ENCODE measurements at places on chromosomes 5 and 9. TPM values are rescaled to one million over a fixed set of nuclear protein-coding genes. Genes with fewer than 3 reads are reported as not detected.
A peak's percentile ranks its signal among the peaks of the same experiment; 100 is the strongest.

Gene C1QTNF2
- total RNA-seq, result not detected

- H3K36me3 ChIP-seq, result no peaks in the 10 kb centered on the region
- no peak overlapping the region for H3K27ac ChIP-seq
- no peak overlapping the region for H3K4me3 ChIP-seq
- H3K27me3 ChIP-seq, result no peaks in the 10 kb centered on the region
- H3K4me1 ChIP-seq, result peaks cover 22% of the 10 kb centered on the region
- no peak for DNase-seq
These were observed 16.3 kb downstream of the XRCC4 start for GRCh38 chr5:83093692-83094091.

Gene TAF11L10
- not detected for total RNA-seq

- no peak overlapping the region for H3K27ac ChIP-seq
- no peaks in the 10 kb centered on the region for H3K4me1 ChIP-seq
- H3K4me3 ChIP-seq, result no peak overlapping the region
- no peak for DNase-seq
- H3K27me3 ChIP-seq, result no peaks in the 10 kb centered on the region
- no peaks in the 10 kb centered on the region for H3K36me3 ChIP-seq
These were observed 61.0 kb downstream of the ZNF608 start for GRCh38 chr5:124685404-124685930.

DNA sequence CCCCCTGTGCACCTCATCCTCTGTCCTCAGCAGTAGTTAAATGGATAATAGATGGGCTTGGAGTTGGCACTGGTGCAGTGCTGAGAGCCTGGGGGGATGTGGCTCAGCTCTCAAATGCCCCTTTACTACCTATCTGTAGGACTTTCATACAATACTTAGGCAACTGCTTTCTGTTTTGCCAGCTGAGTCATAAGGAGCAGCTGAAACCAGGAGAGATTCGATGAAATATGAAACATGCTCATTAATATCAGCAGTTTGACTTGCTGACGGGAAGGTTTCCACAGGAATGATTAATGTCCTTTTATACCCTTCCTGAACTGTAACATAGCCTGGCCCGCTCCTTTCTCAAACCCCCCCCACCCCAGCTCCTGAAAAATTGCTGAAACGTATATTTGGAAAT, 142.6 kb downstream of the SAXO1 start:
- DNase-seq, result no peak
- no peaks in the 10 kb centered on the region for H3K4me1 ChIP-seq
- H3K36me3 ChIP-seq, result no peaks in the 10 kb centered on the region

GRCh38 chr9:109264877-109265587, 55.8 kb downstream of the EPB41L4B start:
- no peaks in the 10 kb centered on the region for H3K4me1 ChIP-seq
- no peak overlapping the region for H3K27ac ChIP-seq
- H3K36me3 ChIP-seq, result no peaks in the 10 kb centered on the region
- no peak for DNase-seq
- no peak overlapping the region for H3K4me3 ChIP-seq

DNA sequence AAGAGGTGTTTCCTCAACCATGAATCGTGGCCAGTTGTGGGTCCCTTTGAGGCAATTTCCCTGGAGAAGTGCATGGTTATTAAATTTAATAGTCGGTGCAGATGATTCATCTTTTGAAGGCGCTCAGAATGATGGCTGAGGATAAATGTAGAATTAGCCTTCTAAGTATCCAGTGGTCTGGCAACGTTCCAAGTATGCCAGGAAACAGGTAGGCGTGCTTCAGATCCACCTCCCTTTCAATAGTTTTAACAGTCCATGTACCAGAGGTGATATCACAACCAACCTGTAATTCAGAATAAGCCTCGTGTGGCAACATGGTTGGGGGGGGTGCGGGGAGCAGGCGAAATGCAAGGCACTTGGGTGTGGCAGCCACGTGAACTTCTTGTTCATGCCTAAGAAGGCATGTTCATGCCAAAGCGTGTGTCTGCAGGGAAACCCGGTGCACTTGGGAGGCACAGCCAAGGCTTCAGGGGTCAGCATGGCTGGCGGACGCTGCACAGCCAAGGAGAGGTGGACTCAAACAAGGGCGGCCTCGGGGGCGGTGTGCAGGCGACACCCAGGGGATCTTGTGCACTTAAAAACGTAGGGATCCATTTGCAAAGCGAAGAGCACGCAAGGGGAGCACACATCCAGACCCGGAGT, 5.2 kb upstream of the NKD2 start:
- peaks cover 12% of the 10 kb centered on the region for H3K27me3 ChIP-seq
- H3K36me3 ChIP-seq, result no peaks in the 10 kb centered on the region
- DNase-seq, result peak; percentile 52
- no peak overlapping the region for H3K4me3 ChIP-seq

- no peaks in the 10 kb centered on the region for H3K27me3 ChIP-seq
- H3K27ac ChIP-seq, result no peak overlapping the region
- no peak overlapping the region for H3K4me3 ChIP-seq
- no peaks in the 10 kb centered on the region for H3K4me1 ChIP-seq
These were observed 29.8 kb upstream of the SLC6A3 start for GRCh38 chr5:1474866-1475543.

- no peaks in the 10 kb centered on the region for H3K36me3 ChIP-seq
- no peaks in the 10 kb centered on the region for H3K4me1 ChIP-seq
- H3K27ac ChIP-seq, result no peak overlapping the region
- H3K27me3 ChIP-seq, result no peaks in the 10 kb centered on the region
These were observed 100.2 kb downstream of the SLC25A46 start for GRCh38 chr5:110838961-110839360.

- DNase-seq, result no peak
- H3K4me3 ChIP-seq, result no peak overlapping the region
- no peaks in the 10 kb centered on the region for H3K4me1 ChIP-seq
- no peak overlapping the region for H3K27ac ChIP-seq
- H3K36me3 ChIP-seq, result no peaks in the 10 kb centered on the region
- H3K27me3 ChIP-seq, result no peaks in the 10 kb centered on the region
These were observed 1255.2 kb downstream of the EFNA5 start for GRCh38 chr5:106415541-106415940.

GRCh38 chr9:68733021-68733405, 28.0 kb downstream of the PIP5K1B start:
- H3K36me3 ChIP-seq, result no peaks in the 10 kb centered on the region
- no peaks in the 10 kb centered on the region for H3K27me3 ChIP-seq
- no peaks in the 10 kb centered on the region for H3K4me1 ChIP-seq

DNA sequence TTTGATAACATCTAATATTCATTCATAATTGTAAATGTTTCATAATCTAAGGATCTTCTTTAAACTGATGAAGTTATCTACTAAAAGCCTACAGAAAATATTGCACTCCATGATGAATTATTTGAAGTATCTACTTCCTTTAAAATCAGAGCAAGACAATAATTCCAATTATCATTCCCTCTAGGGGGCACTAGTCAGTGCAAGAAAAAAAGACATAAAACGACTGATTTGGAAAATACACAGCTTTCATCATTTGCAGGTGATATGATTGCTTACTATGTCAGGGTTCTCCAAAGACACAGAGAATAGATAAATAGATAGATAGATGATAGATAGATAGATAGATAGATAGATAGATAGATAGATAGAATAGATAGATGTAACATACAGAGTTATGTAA, 13.5 kb upstream of the GRM6 start:
- H3K36me3 ChIP-seq, result no peaks in the 10 kb centered on the region
- H3K4me3 ChIP-seq, result no peak overlapping the region
- no peaks in the 10 kb centered on the region for H3K27me3 ChIP-seq
- no peaks in the 10 kb centered on the region for H3K4me1 ChIP-seq

Gene SLC6A3
- total RNA-seq, result not detected

Gene PCDHGA8
- not detected for total RNA-seq

Gene OR1J1
- total RNA-seq, result not detected

DNA sequence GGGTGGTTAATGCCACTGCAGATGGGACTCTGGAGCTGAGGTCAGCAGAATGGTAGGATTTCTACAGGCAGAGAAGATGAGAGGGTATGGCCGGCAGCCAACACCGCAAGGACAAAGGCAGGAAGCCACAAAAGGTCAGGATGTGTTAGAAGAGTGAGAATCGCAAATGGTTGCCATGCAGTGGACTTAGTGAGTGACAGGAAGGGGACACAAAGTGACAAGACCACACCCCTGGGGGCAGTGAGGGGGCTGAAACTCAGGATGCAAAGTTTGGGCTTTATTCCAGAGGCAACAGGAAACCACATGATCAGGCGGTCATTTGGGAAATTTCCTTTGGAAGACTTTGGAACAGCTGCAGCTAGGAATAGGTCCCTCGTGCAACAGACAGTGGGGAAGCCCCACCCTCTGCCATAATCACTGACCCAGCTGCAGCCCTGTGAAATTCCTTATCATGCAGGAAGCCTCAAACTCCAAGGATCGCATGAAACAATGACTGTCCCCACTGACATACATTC, 14.2 kb upstream of the CCDC180 start:
- H3K27ac ChIP-seq, result no peak overlapping the region
- no peaks in the 10 kb centered on the region for H3K27me3 ChIP-seq
- no peak overlapping the region for H3K4me3 ChIP-seq
- H3K36me3 ChIP-seq, result peaks cover 12% of the 10 kb centered on the region

DNA sequence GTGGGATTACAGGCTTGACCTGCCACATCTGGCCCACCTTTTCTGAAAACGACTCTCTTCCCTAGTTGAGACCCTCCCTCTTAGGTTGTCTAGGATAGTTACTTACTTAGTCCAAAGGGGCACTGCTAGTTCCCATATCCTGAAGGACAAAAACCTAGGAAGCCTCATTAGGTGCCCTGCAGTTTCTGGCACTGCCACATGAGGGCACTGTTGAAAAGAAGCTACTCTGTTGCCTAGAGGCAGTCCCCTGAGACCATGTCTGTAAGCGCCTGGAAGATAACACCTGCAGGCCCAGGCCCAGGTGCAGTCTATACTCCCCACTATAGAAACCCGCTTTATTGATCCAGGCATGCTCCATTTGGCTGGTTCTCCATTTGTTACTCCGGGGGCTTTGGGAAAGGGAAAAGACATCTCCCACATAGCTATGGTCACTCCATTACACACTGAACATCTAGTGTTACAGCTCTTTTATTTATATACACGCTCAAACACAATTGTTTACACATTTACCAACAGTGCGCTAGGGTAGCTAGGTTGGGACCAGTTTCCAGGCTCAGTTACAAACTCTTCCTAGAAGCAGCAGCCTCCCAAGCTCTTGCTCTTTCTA, 73.4 kb upstream of the PPARGC1B start:
- peaks cover 6% of the 10 kb centered on the region for H3K27me3 ChIP-seq
- no peaks in the 10 kb centered on the region for H3K36me3 ChIP-seq
- no peak overlapping the region for H3K4me3 ChIP-seq
- no peaks in the 10 kb centered on the region for H3K4me1 ChIP-seq

- H3K36me3 ChIP-seq, result no peaks in the 10 kb centered on the region
- H3K4me3 ChIP-seq, result no peak overlapping the region
- no peaks in the 10 kb centered on the region for H3K27me3 ChIP-seq
- H3K27ac ChIP-seq, result no peak overlapping the region
- H3K4me1 ChIP-seq, result no peaks in the 10 kb centered on the region
- DNase-seq, result no peak
These were observed 179.9 kb downstream of the GLIS3 start for GRCh38 chr9:4119778-4120554.

Gene HMMR
- 0.11 TPM for total RNA-seq

- H3K4me1 ChIP-seq, result no peaks in the 10 kb centered on the region
- H3K27me3 ChIP-seq, result no peaks in the 10 kb centered on the region
- no peak overlapping the region for H3K4me3 ChIP-seq
- no peak for DNase-seq
- no peaks in the 10 kb centered on the region for H3K36me3 ChIP-seq
These were observed 18.8 kb upstream of the CATSPER3 start for GRCh38 chr5:134948911-134949310.

- H3K36me3 ChIP-seq, result no peaks in the 10 kb centered on the region
- H3K4me1 ChIP-seq, result peaks cover 12% of the 10 kb centered on the region
- H3K4me3 ChIP-seq, result no peak overlapping the region
- H3K27ac ChIP-seq, result no peak overlapping the region
These were observed 2.4 kb upstream of the RNF145 start for GRCh38 chr5:159211729-159212174.

DNA sequence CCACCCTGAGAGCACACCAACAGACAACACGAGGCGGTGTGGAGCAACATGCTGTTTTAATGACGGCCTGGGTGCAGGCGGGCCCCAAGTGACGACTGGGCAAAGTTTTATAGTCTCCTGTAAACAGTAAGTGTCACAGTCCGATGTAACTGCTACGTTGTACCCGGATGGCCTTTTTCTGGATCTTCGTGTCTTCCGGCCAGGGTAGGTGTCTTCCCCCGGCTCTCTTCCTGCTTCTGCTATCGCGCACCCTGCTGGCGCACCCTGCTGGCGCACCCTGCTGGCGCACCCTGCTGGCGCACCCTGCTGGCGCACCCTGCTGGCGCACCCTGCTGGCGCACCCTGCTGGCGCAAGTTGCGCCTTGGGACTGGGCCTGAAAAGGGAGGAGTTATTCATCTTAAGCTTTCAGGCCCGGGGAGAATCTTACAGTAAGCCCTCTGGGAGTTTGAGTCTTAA, 143.0 kb upstream of the TARS1 start:
- H3K27me3 ChIP-seq, result no peaks in the 10 kb centered on the region
- H3K4me1 ChIP-seq, result no peaks in the 10 kb centered on the region
- H3K36me3 ChIP-seq, result no peaks in the 10 kb centered on the region
- DNase-seq, result no peak

DNA sequence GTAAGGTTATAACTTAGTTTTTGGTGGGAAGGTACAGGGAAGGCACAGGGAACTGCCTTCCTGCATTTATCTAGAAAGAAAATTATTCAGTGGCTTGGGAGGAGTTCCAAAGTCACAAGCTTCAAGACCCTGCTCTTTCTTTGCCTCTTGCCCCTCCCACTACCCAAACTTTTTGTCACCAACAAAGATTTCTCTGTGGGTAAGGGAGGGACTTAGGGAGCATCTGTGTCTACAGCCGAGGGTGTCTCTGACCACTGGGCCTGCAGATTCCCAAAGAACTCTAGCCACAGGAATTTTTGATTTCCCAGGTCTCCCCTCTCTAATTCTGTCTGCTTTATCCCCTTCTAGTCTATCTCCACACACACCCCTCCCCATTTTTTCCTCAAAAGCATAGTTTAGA, 2.1 kb downstream of the ECSCR start:
- H3K36me3 ChIP-seq, result no peaks in the 10 kb centered on the region
- no peak overlapping the region for H3K27ac ChIP-seq
- peaks cover 49% of the 10 kb centered on the region for H3K4me1 ChIP-seq
- no peaks in the 10 kb centered on the region for H3K27me3 ChIP-seq
- no peak overlapping the region for H3K4me3 ChIP-seq
- no peak for DNase-seq

GRCh38 chr9:102428305-102428704, 566.8 kb upstream of the CYLC2 start:
- no peaks in the 10 kb centered on the region for H3K36me3 ChIP-seq
- no peaks in the 10 kb centered on the region for H3K27me3 ChIP-seq
- no peak for DNase-seq
- H3K4me3 ChIP-seq, result no peak overlapping the region

Gene KCNV2
- total RNA-seq, result not detected

GRCh38 chr9:112081918-112082729, 93.0 kb downstream of the SUSD1 start:
- H3K4me3 ChIP-seq, result no peak overlapping the region
- H3K4me1 ChIP-seq, result peaks cover 2% of the 10 kb centered on the region
- H3K27ac ChIP-seq, result no peak overlapping the region
- no peaks in the 10 kb centered on the region for H3K27me3 ChIP-seq
